ENCODE measurements at places on chromosomes 4 and X.

DNA sequence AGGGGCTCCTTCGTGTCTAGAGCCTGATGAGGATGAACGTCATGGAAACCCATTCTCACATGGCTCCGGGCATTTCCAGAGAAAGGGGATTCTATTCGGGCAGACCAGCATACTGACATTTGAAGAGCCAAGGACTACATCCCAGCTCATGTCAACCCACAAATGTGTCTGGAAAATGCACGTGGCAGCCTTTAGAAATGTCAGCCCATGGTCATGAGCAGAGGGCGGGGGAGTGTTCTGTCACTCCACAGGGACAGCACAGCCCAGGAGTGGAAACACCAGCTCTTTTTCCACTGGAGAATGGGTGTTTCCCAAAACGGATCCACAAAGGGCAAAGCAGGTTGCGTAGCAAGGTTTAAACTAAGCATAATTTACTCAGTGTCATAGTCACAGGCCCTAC, 207.0 kb downstream of the BCOR start:
- no peak for DNase-seq

DNA sequence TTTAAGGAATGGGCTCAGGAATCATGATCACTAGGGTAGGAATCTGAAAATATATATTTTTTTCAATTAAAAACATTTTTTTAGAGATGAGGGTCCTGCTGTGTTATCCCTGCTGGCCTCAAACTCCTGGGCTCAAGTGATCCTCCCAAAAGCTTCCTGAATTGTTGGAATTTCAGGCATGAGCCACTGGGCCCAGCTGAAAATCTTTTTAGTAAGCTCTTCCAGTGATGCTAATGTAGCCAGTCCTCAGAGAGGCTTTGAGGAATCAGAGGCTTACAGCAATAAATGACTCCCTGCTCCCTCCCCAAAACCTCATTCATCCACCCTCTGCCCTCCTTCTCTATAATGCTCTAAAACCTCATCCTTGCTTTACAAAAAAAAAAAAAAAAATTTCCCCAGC, 129.5 kb downstream of the ZIC3 start:
- no peak for DNase-seq

DNA sequence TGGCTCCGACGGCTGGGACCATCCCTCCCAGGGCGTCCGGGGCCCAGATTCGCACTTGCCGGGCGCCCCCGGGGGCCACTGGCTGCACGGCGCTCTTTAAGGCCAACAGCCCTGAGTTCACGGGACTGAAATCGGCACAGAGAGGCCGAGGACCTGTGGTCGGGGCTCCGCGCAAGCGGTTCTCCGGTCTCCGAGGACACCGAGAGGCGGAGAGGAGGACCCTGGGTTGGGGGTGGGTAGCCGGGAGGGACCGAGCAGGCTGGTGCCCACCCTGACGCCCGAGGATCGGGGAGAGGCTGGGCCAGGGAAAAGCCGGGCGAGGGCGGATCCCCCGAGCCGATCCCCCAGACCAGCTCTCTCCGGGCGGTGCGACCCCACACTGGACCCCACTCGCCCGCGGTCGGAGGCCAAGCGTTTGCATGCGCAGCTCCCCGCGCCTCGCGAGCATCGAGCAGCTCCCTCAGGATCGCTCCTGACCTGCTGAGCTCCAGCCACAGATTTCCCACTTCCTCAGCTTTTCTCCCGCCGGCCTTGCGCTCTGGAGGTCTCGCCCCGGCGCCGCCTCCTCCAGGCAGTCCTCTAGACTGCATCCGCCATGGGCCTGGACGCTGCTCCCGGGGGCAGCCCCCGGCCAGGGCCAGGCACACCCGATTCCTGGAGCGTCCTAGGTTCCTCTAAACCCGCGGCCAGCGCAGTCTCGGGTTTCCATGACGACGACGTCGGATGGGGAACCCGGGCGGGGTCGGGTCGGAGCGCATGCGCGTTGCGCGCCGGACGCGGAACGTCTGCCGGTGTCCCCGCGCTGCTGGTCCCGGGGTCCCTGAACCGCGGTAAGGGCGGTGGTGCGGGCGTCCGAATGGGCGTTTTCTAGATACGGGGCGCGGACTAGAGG, 17.6 kb upstream of the NAT8L start:
- peak; percentile 21 for DNase-seq

- no peak for DNase-seq
Observed at GRCh38 chrX:44267116-44267515, 76.4 kb downstream of the EFHC2 start.

DNA sequence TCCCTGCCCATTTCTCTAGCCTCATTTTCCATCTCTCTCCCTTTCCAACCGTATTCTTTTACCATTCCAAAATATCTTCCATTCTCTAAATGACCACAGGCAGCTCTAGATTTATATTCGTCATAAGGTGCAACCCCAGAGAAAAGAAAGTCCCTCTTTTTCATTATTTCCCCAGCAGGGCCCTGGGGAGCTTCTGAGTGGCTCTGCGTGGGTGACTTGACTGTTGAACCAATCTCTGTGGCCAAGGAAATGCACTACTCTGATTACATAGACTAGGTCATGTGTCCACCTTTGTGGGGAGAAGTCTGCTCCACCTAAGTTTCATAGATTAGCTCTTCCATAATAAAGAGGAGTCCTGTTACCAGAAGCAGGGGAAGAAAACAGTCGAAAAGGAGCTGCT, 51.4 kb downstream of the ATOH1 start:
- no peak for DNase-seq

- no peak for DNase-seq
Observed at GRCh38 chrX:154436374-154436982, 476 bp upstream of the GDI1 start.

GRCh38 chrX:17608888-17609287, 128.4 kb upstream of the SCML1 start:
- no peak for DNase-seq

DNA sequence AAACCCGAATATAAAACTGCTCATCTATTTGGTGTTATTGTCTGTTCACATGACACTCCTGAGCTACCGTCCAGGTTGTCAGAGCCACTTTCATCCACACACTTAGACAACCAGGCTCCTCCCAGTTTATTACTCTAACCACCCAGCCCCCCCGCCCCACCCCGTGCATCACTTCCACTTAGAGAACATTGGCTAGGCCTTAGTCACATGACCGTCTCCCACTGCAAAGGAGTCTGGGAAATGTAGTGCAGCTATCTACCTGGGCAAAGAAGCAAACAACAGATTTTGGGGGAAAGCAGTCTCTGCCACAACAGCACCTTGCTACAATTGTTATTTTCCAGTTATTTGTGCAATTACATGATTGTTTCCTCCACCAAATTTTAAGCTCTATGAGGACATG, 57.6 kb upstream of the RBPJ start:
- DNase-seq = no peak

GRCh38 chrX:139020801-139021200, 309.3 kb upstream of the FGF13 start:
- DNase-seq = no peak

- no peak for DNase-seq
Observed at GRCh38 chr4:158446106-158446505, 75.6 kb upstream of the RXFP1 start.

- no peak for DNase-seq
Observed at GRCh38 chrX:82757614-82758013, 750.5 kb upstream of the POU3F4 start.

- no peak for DNase-seq
Observed at GRCh38 chr4:123248085-123248659, 148.4 kb upstream of the SPRY1 start.

- no peak for DNase-seq
Observed at GRCh38 chrX:103362474-103362873, 6.2 kb downstream of the TCEAL9 start.

GRCh38 chr4:85642356-85643100, 167.6 kb downstream of the ARHGAP24 start:
- DNase-seq = no peak

DNA sequence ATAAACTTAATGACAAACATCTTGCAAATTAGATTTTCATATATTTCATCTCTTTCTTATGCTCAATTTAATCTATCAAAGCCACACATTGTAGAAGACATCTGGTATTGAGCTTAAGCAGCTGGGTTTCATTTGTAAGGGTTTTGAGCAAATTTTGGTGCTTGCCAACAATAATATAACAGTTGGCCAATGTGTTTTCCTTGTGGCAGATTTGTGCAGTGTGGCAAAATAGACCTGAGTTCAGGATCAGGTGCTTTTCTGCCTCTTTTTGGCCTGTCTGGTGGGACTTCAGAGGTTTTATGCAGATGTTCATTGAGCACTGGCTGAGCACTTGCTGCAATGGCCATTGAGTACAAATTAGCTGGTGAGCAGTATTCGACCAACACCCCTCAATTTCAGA, 301.9 kb downstream of the BMPR1B start:
- no peak for DNase-seq

DNA sequence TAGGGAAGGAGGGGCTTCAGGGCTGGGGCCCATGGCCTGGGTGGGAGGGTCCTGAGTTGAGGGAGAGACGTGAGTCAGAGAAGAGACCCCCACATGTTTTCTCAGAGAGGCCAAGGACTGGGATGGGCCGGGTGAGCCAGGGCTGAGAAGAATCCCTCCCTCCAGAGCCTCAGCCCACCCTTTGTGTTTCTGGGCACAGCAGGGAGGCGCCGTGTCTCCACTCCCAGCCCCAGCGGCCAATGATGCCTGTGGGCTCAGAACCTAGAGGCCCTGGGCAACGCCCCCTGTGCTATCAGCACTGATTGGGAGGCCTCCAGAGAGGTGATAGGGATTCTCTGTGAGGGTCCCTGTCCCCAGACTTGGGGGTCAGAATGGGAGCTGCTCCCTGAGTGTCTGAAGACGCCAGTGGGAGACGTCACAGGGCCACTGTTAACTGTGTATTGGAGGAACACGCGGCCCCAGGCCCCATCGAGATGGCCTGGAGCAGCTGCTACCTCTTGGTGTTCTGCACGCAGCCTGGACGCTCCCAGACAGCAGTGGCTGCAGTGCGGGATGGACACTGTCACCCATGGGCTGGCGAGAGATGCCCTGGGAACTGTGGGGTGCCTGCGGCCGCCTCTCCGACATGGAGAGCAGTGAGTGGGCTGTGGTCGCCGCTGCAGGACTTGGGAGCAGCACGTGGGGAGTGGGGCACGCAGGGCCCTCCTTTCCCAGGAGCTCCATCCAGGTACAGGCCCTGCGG, 8.5 kb downstream of the FGFRL1 start:
- DNase-seq = no peak

DNA sequence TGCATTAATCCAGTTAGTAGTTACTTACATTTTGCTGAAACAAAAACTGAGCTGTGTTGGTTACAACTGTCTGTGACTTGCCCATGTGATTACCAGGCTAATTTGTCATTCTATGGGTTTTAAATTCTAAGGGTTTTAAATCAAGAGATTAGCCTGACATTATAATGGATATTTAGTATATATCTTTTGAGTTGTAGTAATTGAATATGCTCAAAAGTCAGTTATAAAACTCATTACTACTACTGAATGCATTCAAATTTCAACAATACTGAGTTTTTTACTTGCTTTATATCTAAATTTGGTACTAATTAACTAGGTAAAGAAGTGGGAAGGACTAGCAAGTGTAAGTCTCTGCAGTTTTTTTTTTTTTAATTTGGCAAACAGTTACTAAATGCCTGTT, 14.7 kb downstream of the LARP7 start:
- no peak for DNase-seq

DNA sequence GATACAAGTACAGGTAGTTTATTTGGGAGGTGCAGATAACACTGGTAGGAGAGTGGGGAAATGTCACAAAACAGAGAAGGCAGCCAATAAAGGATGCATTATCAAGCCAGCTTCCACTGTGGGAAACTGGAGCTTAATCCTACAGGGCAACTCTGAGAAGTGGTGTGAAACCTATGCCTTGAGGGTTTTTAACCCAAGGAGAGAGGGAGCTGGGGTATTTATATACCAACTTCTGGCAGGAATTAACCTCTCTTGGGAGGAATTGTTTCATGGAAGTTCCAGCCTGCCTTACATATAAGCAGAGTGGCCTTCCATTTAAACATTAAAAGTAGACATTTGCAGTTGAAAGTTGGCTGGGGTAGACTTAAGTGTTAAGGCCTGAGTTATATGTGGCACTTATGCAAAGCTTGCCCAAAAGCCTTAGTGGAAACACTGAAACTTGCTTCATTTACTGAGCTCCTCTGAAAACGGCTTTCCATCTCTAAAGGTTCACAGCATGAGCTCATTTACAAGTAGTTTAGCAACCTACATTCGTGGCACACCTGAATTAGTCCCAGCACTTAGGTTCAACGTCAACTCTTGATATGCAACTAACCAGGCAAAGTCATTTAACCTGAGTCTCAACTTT, 19.2 kb downstream of the MAGEB17 start:
- no peak for DNase-seq

DNA sequence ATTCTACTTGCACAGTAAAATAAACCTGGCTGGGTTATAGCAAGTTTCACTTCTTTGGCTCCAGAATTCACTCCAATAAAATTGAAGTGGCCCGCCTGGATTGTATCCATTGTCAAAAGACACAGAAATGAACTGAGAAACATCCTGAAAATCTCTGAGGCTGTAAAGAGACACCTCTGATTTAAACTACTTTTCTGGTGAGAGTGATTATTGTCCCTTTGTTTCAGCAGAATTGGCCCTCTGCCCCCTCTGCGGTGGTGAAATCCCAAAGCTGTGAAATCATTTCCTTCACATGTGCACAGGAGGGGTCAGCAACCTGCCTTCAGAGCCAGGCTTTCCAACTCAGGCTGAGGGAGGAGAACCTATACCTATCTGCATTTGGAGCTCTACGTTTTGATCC, 23.0 kb downstream of the GAB3 start:
- DNase-seq = peak; percentile 28

- DNase-seq = no peak
Observed at GRCh38 chrX:124690495-124690894, 344.1 kb downstream of the SH2D1A start.

DNA sequence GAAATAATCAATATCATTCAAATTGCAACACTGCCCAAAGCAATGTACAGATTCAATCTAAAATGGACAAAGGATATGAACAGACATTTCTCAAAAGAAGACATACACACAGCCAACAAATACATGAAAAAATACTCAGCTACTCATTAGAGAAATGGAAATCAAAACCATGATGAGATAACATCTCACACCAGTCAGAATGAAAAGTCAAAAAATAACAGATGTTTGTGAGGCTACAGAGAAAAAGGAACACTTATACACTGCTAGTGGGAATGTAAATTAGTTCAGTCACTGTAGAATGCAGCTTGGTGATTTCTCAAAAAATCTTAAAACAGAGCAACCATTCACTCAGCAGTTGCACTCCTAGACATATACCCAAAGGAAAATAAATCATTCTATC, 205.2 kb downstream of the DKK2 start:
- no peak for DNase-seq

- DNase-seq = no peak
Observed at GRCh38 chr4:130632731-130633604, 1537.0 kb downstream of the C4orf33 start.

GRCh38 chr4:185992585-185992984, 76.4 kb upstream of the TLR3 start:
- DNase-seq = no peak
